ENCODE measurements at places on chromosomes 2 and 18.

GRCh38 chr2:240386326-240386725, 49.1 kb upstream of the GPC1 start:
- no peak for DNase-seq

GRCh38 chr18:25453556-25454269, 101.7 kb upstream of the ZNF521 start:
- DNase-seq: no peak

DNA sequence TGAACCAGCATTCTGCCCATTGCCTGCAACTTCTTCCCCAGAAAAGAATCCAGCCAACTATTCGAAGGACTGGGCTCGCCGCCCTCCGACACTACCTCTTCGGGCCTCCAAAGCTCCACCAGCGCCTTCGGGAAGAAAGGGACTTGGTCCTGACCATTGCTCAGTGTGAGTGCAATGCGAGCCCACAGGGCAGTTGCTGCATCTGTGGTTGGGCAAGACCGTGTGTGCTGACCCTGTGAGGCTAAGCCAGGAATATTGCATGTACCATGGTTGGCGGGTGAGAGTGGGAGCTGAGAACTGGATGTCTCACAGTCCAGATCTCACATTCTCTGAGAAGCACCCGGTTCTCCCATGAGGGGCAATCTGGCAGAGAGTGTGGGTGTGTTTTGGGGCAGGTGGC, 16.5 kb downstream of the ELMOD3 start:
- no peak for DNase-seq

GRCh38 chr2:99634234-99634633, 144.4 kb upstream of the REV1 start:
- no peak for DNase-seq

DNA sequence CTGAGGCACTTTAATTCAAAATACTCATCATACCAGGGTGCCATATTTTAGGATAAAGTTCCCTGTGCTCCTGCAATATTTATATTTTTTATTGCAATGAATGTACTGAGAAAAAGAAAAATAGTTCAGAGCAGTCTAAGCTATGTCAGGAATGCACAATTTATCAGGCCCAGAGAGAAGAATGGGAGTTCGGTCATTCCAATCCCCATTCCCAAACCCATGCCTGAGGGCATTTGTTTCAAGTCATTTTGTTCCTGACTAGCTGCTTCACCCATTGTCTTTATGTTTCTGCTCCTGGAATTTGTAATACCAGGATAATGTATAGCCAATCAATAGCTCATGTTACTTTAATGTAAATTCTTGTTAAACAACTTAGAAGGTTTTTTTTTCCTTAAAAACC, 24.4 kb upstream of the FTCDNL1 start:
- no peak for DNase-seq

- DNase-seq: no peak
These were observed 28.1 kb upstream of the TMEM247 start for GRCh38 chr2:46451131-46451711.

GRCh38 chr2:176830362-176830761, 382.2 kb upstream of the HNRNPA3 start:
- no peak for DNase-seq

GRCh38 chr2:54551123-54551756, 95.1 kb downstream of the SPTBN1 start:
- no peak for DNase-seq

DNA sequence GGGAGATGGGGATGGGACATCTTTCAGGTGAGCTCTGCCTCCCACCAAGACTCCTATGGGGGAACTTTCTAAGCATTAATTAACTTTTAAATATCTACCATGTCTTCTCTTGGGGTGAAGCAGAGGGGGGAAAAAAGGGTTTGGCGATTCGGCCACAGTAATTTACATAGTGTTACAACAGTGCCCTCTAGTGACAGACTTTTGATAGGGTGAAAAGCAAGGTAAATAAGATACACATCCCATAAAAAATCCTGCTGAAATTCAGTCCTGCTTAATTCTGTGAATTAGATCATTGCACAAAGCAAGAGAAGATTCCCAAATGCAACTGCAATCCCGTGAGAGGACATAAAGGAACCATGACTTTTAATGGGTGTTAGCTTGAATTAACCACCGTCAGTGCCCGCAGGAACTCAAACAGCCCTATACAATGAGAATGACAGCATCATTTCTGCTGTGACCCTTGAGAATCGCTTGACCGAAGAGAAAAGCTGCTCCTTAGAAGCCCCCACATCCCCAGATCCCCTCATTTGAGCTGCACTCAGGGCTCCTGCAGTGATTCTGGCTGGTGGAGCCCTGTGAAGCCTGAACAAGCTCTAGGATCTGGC, 32.8 kb downstream of the FAM124B start:
- peak; percentile 22 for DNase-seq

DNA sequence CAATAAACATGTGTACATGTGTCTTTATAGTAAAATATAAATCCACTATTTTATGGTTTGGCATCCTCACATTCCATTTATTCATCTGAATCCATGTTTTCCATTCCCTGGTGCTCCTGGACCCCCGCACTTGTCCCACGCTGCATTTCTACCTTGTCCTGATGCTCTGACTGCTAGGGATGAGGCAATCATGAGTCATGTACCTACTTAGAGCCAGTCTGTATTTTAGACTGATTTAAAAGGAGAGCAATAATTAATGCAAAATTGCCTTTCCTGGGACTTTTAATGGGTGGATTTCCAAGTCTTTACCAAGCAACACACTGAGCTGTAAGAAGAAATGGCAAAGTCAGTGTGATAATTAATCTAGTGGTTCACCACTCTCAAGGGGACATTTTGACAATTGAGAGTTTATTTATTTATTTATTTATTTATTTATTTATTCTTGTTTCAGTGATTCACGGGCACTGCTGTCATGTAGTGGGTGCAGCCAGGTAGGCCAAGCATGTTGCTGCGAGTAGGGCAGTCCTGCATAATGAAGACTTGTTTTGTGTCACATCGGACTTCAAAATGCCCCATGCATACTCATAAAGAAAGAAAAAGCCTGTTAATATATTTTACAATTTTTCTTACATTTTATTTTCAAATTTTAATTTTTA, 419.3 kb upstream of the VWC2L start:
- DNase-seq: no peak

DNA sequence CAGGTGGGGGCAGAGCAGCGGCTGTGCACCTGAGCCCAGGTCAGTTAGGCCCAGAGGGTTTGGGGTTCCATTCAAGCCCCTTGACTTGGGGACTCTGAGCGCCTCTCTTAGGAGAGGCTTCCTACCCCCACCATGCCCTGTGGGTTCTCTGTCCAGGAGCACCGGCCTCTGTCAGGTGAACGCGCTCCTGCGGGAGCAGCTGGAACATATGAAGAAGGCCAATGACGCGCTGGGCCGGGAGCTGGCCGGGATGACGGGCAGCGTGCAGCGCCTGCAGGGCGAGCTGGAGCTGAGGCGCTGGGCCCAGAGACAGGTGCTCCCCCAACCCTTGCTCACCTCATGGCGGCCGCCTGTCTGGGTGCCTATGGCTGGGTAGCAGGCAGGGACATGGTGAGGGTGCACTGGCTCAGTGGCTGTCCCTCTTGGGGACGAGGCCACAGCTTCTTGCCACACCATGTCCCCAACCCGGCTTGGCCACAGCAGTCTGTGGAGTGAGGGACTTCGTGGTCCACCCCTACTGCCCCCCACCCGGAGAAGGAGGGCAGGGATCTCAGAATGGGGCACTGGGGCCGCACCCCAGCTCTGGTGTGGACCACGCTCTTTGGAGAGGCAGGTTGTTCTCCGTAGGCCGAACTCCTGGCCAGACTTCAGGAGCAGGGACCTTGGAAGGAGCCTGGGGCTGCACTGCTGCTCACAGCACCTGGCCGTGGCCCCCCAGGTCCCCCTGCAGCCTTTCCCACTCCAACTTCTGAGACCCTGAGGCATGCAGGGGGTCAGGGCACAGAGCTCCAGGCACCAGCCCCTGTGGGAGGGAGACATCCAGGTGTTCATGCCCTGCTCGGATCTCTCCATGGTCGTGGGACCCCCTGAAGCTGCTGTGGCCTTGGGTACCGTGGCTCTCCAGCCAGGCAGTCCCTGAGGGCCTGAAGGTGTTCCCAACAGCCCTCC, 19.7 kb downstream of the CROCC2 start:
- DNase-seq: no peak

- no peak for DNase-seq
These were observed 17.2 kb downstream of the B4GALT6 start for GRCh38 chr18:31667185-31667584.

DNA sequence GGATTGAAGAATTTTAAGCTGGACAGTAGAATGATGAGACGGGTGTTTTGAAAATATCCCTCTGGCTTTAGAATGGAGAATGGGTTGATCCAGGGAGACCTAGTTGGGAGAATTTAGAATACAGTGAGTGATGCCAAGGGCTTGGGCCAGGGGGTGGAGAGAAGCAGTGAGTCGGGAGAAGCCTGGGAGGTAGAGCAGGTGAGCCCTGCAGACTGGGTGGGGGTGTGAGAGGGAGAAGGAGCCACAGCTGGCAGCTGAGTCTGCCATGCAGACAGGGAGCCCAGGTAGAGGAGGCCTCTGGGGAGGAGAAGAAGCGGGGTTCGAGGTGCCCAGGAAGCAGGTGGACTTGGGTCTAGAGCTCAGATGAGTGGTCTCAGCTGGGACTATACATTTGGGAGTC, 18.2 kb downstream of the CREG2 start:
- DNase-seq: no peak
